Skin of body (tissue), 3 donors: ENCODE measurements at places on chromosomes 12 and 14.

GRCh38 chr14:52898496-52898895, 52.4 kb downstream of the FERMT2 start:
- DNase-seq: no peak

GRCh38 chr12:112005419-112006395, 7.3 kb downstream of the TMEM116 start:
- no peak for DNase-seq

GRCh38 chr12:810671-811415, 58.5 kb downstream of the WNK1 start:
- no peak for DNase-seq

DNA sequence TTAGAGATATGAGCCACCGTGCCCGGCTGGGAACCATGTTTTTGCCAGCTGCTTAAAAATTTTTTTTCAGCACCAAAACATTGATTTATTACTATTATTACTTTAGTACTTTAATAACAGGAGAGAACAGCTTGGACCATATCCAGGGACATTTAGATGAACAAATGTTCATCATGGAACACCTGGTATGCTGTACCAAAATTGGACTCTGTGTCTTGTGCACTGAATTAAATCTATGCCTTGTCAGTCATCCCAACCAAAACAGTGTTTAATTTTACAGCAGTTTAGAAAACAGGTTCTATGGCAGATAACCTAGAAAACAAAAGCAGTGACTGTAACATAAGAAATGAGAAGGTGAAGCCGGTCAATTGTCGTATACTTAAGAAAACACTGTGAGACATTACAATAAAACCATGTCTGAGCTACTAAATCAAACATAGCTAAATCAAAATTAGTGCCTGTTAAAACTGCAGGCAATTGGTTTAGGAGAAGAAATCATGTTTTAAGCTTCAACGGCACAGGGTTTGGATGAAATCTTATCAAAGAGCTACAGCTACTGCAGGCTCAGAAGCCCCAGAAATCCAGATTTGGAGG, 58.2 kb upstream of the PYGL start:
- DNase-seq: no peak

DNA sequence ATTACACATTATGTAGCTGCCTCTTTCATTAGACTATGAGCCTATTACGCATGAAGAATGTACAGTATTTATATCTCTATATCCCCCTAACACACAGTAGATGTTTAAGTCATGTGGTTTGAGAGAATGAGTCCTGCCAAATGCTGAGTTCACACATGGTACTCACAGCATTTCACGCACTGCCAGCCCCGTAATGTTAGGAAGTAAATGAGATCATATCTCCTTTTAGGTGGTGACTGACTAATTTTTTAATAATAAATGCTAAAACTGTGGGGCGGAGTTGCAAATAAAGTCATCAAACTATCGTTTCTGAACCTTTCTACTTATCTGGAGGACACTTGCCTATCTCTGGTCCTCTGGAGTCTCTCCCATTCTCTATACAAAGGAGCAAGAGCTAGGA, 343.8 kb downstream of the ADAMTS20 start:
- no peak for DNase-seq

DNA sequence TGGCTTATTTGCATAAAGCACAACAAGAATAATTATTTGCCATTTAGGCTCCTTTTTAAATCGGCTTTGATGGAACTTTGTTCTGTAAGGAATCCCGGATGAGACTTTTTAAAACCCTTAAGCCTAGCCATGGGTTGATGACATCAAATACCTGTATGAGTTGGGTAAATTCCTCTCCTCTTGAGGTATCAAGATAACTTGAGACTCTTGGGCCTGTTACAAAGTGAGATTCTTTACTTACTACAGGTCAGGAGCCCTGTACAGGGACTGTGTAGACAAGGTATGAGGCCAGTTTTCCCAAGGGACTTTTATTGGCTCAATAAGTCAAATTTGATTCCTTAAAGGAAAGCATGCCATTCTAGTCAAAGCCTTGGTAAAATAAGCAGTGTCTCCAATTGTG, 68.8 kb downstream of the HSD17B6 start:
- DNase-seq: no peak

DNA sequence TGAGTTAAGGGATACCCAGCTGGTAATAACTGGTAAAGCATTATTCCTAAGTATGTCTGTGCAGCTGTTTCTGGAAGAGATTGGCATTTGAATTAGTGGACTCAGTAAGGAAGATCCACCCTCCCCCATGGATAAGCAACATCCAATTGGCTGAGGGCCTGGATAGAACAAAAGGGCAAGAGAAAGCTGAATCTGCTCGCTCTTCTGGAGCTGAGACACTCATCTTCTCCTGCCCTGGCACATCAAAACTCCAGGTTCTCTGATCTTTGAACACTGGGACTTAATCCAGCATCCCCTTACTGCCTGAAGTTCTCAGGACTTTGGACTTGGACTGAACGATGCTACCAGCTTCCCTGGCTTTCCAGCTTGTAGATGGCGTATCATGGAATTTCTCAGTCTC, 63.1 kb upstream of the CNOT2 start:
- no peak for DNase-seq

DNA sequence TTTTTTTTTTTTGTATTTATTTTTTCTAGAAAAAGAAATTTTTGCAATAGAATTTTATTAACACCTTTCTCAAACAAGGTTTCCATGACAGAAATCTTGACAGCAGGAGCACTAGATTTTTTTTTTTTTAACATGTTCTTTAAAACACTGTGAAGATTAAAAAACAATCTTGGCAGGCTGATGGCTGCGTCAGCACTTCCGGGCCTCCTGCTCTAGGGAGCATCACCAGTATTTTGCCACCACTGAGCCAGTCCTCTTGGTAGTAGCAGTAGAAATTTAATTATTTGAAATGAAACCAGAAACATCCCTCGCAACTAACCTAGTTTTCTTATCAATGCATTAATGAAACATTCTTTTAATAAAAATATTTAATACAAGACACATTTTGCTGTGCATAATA, 99.6 kb downstream of the APAF1 start:
- DNase-seq: no peak

GRCh38 chr12:77592836-77593235, 237.9 kb upstream of the NAV3 start:
- DNase-seq: no peak

GRCh38 chr12:93518725-93519124, 51.4 kb downstream of the MRPL42 start:
- DNase-seq: no peak
